Ovary (tissue), 10 donors: ENCODE measurements at places on chromosomes 7 and 10. TPM values are rescaled to one million over a fixed set of nuclear protein-coding genes. Genes with fewer than 3 reads are reported as not detected.

DNA sequence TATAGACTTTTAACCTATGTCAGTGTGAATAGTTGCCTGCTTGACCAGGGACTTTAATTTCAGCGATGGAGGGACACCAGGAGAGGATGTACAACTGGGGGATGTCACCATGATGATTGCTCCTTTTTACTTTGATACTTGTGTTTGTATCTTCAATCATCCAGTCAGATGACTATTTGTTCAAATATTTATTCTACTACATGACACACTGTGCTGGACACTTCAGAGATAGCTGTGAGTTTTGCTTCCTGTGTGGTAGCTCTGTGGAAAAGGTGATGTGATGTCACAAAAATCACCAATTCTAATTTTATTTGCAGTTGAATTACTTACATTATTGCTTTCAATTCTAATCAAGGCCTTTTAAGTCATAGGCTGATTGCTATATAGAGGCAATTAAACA is 62.7 kb upstream of the CREB5 start:
- no peak for DNase-seq

Gene CTNNA3
- total RNA-seq, result 9.7 TPM

Gene HOXA7
- 0.75 TPM for total RNA-seq

DNA sequence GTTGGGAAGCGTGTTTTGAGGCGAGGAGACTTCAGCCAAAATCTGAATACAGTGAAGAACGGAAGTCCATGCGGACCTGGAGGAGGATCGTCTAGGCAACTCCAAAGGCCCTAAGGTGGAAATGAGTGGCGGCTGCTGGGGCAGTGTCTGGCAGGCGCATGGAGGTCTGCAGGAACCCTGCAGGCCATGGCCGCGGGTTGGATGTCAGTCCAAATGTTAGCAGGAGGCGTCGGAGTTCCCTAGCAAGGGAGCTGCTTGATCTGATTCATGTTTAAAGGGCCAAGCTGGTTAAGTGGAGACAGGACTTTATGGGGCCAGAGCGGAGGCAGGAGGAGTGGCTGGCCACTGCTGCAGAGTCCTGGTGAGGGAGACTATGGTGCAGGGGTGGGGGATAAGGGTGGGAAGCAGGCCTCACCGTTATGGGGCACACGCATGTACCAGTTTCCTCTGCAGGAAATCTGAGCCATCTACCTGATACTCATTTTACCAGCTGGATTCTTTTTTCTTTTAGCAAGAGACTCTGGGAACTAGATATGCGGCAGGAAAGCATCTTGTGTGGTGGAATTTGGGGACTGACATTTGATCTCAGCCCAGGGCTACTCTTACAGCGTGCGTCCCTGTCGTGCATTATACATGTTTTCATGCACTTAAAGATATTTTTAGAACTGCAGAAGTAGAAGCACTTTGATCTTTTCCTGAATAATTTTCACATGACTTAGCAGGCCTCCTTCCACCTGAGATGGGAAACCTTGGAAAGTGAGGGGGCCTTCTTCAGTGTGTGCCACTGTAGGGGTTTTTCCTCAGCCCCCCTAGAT is 6.6 kb upstream of the REPIN1 start:
- DNase-seq, result no peak

- no peak for DNase-seq
Observed at GRCh38 chr7:139562961-139563565, 39.6 kb downstream of the CLEC2L start.
